CD8-positive, alpha-beta memory T cell (primary cell): ENCODE measurements at places on chromosomes 7 and 10. TPM values are rescaled to one million over a fixed set of nuclear protein-coding genes. Genes with fewer than 3 reads are reported as not detected.

RUFY2 gene
- 7.8 TPM for total RNA-seq

AUTS2 gene
- total RNA-seq: 4.4 TPM

PRLHR gene
- not detected for total RNA-seq

TRRAP gene
- 49.6 TPM for total RNA-seq

HOXA2 gene
- not detected for total RNA-seq

SORCS1 gene
- not detected for total RNA-seq

C7orf25 gene
- 5.2 TPM for total RNA-seq

OTUD1 gene
- 6.9 TPM for total RNA-seq
